ENCODE measurements at places on chromosomes 4 and X.

DNA sequence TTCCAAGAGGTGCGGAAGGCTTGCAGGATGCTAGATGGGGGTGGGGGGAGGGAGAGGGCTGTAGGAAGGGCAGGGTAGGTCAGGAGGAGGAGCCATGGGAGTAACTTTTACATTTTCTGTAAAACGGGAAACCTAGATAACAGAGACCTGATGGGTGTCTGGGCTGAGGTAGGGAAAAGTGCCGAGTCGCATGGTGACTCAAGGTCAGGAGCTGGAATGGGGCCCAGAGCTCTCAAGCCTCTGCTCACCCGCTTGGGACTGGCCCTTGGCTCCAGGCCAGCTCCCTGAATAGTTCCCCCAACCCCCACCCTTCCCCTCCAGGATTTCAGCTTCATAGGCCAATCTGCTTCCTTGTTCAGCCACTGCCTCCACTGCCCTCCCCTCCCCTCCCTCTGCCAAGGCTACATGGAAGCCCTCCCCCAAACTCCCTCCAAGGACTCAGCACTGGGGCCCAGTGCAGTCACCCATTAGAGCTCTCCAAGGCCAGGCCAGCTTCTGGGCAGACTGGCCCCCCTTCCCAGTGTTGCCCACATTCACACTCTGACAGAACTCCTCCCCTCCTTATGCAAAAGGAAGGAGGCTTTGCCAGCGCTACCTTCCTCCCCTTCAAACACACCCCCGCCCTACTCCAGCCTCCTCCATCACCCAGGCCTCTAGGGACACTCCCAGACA lies 43.6 kb downstream of the TSC22D3 start:
- DNase-seq, result peak; percentile 88

- no peak for DNase-seq
Measured at GRCh38 chr4:163611182-163611581, 116.7 kb downstream of the TMA16 start.

DNA sequence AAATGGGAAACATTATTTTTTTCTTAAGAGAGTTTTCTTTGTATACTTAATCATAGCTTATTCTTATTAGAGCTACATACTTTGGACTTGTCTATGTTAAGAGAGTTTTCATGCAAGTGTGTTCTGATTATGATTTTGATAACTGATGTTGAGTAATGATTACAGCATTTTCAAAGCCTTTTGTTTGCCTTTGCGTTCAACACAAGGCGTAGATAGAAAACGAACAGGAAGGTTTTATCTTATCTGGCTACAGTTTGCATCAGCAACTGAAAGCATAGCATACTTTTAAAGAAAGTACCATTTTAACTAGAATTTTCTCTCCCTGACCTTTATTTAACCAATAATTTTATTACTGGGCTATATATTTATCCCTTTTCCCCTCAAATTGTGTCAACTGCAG lies 51.6 kb upstream of the PDLIM5 start:
- DNase-seq, result no peak

DNA sequence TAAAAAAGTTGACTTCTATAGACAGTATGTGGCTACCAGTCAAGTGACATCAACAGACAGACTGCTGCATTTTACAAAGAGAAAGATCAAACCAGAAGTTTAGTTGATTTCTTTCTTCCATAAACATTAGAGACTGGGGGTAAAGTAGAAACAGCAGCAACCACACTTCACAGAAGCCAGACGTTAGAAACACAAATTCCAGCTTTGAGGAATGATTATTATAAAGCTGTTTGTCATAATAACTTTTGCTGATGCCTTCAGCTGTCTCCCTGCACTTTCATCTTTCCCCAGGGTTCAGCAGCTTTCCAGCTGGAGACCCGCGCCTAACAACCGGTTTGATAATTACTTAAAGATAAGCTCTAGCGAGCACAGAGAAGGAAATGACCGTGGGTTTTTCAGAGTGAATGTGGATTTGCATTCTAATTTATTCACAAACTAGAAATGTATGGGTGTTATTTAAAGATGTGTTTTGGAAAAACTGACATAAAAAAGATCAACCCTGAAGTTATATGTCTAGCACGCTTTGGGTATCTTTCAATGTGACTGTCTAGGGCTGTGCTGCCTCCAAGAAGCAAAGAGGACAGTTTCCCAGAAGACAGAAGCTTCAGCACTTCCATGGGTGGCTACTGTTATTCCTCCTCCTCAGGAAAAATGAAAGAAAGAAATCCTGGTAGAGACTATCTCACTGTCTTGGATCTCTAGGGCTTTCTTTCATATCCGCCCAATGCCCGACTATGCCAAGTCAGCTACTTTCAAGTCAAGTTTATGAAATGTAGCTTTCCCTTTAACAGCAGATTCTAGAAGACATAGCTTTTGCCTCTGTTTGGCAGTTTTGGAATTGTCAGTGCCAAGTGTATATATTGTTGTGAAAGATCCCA lies 15.0 kb upstream of the ENAM start:
- no peak for DNase-seq

DNA sequence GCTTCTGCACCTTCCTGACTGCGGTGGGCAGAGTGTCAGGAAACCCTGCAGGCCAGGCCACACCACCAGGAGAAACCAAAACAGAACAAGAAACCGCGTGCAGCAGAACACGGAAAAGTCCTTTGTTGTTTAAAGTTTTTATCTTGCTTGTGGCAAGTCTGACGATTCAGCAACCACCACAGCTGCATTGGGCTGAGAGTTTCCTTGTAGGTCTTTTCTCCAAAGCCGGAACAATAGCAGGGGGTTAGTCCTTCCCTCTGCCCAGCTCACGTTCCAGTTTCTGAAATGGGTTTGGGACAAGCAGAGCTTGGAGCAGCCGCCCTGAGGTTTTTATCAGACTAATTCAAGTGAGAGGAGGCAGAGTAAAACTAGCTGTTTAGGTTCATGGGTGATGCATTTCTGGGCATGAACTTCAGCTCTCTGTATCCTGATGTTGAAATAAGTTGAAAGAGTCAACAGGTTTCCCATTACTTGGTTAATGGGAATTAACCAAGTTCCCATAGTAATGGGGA lies 216.9 kb downstream of the PTTG2 start:
- DNase-seq, result peak; percentile 35
